ENCODE measurements at places on chromosomes 2 and 18.

GRCh38 chr2:218895326-218895725 lies 14.7 kb downstream of the WNT10A start:
- no peak for DNase-seq

DNA sequence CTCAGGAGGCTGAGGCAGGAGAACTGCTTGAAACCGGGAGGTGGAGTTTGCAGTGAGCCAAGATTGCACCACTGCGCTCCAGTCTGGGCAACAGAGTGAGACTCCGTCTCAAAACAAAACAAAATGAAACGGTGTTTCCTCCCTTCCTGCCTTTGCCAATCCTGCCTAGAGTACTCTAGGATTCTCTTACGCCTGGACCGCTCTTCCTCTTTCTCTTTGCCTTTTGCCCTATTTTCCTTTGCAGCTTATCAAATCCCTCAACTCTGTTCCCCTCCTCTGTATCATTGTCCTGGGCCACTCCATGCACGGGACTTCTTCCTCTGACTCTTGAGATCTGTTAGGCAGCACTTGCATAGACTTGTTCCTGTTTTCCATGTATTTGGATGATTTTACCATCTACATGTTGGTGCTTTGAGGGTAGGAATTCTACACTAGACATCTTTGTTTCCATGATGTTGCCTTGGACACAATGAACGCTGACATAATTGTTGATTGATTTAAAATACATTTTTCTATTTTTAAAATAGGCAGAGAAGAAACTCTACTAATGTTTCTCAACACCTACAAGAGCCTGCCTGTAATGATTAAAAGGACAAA lies 24.8 kb upstream of the ACYP2 start:
- DNase-seq = no peak

DNA sequence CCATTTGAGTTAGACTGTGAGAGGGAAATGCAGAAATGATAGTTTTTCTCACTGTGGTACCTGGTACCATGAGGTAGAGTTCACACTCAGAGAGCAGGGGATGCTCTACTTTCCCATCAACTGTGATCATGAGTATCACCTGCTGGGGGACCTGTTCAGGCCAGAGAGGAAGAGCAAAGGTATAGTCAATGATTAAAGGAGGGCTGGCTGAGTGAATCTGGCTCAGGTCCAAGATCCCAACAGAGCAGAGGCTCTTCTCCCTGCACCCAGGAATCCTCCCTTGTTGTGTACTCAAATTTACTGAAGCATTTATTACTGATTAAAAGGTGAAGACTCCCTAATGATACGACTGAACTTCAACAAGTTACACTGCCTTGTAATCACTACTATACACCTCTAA lies 104.6 kb upstream of the CHRNA1 start:
- DNase-seq = no peak

- DNase-seq = no peak
Measured at GRCh38 chr2:12059616-12060441, 313.4 kb downstream of the LPIN1 start.

GRCh38 chr18:55102958-55103456 lies 143.7 kb upstream of the CCDC68 start:
- DNase-seq = no peak

DNA sequence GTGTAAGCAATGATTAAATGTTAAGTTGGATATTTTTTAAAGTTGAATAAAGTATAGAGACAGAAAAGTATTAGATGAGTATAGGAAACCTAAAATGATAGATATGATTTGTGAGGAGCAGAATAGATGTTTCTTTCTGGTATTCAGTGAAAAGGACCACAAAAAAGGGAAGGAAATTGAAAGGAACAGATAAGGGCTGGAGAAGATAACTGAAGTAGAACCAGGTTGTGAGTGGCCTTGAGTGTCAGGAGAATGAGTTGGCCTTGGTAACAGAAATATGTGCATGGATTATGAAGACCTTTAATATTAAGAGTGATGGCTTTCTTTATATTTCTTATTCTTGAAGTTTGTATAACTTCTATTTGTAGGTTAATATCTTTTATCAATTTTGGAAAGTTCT lies 543.5 kb downstream of the METTL4 start:
- no peak for DNase-seq

Data from stimulated activated CD8-positive, alpha-beta memory T cell treated with anti-CD3 and anti-CD28 coated beads, Interleukin-2, amount 100 ng/mL, for 48 hours (primary cell).